ENCODE measurements at places on chromosomes 12 and 14.

- H3K4me3 ChIP-seq: no peak overlapping the region
- DNase-seq: no peak
- no peaks in the 10 kb centered on the region for H3K27me3 ChIP-seq
- H3K36me3 ChIP-seq: no peaks in the 10 kb centered on the region
- no peaks in the 10 kb centered on the region for H3K4me1 ChIP-seq
Observed at GRCh38 chr14:93304771-93305170, 28.1 kb downstream of the BTBD7 start.

- H3K4me3 ChIP-seq: no peak overlapping the region
- no peaks in the 10 kb centered on the region for H3K4me1 ChIP-seq
Observed at GRCh38 chr14:103545219-103545914, 16.4 kb downstream of the TRMT61A start.

- H3K36me3 ChIP-seq: no peaks in the 10 kb centered on the region
- no peak overlapping the region for H3K4me3 ChIP-seq
- DNase-seq: no peak
- no peak overlapping the region for H3K27ac ChIP-seq
- H3K27me3 ChIP-seq: no peaks in the 10 kb centered on the region
- H3K4me1 ChIP-seq: no peaks in the 10 kb centered on the region
Observed at GRCh38 chr14:85016496-85016895, 513.4 kb upstream of the FLRT2 start.

DNA sequence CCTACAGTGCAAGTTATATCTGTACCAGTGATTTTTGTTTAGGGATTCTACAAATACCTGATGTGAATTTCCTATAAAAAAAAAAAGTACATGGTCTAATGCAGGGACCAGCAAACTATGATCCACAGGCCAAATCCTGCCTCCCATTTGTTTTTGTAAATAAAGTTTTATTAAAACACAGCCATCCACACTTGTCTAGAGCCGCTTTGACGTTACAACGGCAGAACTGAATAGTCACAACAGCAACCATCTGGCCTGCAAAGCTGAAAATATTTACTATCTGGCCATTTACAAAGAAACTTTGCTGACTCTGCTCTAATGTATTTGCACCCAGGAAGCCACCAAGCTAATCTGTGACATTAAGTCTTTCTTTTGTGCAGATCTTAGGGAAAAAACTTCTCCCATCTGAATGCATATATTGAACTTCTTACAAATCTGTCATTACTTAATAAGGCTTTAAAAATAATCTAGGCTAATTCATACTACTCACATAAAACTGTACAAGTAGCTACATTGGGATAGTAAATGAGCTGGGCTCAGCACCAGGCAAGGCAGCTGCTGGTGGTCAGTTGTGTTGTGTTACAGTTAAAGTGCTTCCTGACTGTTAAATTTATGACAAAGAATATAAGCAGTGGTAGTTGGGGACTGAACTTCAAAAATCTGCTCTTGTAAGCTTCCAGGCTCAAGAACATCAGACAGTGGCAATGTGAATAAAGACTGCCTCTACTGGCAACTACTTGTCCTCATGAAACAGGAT is 303.3 kb downstream of the MED13L start:
- H3K4me1 ChIP-seq: no peaks in the 10 kb centered on the region
- H3K36me3 ChIP-seq: peaks cover 44% of the 10 kb centered on the region
- no peak for DNase-seq
- H3K27me3 ChIP-seq: no peaks in the 10 kb centered on the region
- no peak overlapping the region for H3K27ac ChIP-seq

GRCh38 chr14:64298773-64299172 is 4.6 kb upstream of the ESR2 start:
- no peak for DNase-seq
- H3K27me3 ChIP-seq: peaks cover 4% of the 10 kb centered on the region
